ENCODE measurements at places on chromosomes 5 and 9. TPM values are rescaled to one million over a fixed set of nuclear protein-coding genes. Genes with fewer than 3 reads are reported as not detected.

HOMER1 gene
- total RNA-seq: 12.6 TPM

SERF1B gene
- total RNA-seq: 10.4 TPM

PNPLA7 gene
- total RNA-seq: 0.64 TPM

OMD gene
- total RNA-seq: not detected

CDKN2B gene
- 58.3 TPM for total RNA-seq

EXOSC2 gene
- 32.8 TPM for total RNA-seq

PDE6A gene
- not detected for total RNA-seq

PHYHD1 gene
- total RNA-seq: 11.9 TPM

IL3 gene
- total RNA-seq: not detected

HTR1A gene
- total RNA-seq: not detected

SPATA9 gene
- 1.3 TPM for total RNA-seq

PRPF4 gene
- 21.3 TPM for total RNA-seq

C7 gene
- total RNA-seq: under 0.01 TPM

NMUR2 gene
- total RNA-seq: not detected

DNA sequence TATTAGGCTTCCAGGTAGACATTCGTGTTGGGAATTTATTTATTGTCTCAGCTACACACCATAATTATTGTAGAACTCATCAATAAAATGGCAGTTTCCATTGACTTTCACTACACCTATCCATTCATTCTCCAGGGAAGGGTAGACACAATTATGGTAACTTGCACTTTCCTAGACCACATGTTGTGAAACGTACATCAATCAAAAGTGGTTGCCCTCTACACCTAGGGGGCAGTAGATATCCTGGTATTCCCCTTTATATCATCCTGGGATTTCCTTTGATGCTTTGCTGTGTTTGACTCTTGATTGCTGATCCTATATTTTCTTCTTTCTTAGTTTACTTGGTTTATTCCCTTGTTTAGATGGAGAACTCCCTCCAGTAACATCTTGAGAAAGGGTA lies 47.9 kb downstream of the ADGRV1 start:
- DNase-seq: no peak

- DNase-seq: no peak
Measured at GRCh38 chr9:133119103-133119845, 1.8 kb downstream of the RALGDS start.

GRCh38 chr5:136769900-136770684 lies 404.7 kb upstream of the TRPC7 start:
- DNase-seq: peak; percentile 88

DNA sequence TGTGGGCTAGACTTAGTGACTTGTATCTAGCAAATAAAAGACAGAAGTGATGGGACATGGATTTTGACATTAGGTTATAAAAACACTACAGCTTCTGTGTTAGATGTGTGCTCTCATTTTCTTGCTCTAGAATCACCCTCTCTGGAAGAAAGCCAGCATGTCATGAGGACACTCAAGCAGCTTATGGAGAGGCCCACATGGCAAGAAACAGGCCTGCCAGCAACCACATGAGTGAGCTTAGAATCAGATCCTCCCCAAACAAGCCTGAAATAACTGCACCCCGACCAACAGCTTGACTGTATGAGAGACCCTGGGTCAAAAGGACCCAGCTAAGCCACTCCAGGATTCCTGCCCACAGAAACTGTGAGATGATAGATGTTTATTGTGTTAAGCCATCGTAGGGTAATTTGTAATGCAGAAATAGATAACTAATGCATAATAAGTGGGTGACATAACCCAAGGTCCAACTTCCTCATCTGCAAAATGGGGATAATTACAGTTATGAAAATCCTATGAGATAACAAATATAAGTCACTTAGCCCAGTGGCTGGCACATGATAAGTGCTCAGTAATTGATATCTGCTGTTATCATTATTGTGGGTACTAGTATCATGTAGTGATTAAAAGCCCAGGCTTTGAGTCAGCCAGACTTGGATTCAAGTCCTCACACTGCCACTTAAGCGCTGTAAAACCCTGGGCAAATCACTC lies 86.5 kb downstream of the KLHL3 start:
- DNase-seq: peak; percentile 51

GRCh38 chr5:32953694-32954093 lies 242.6 kb downstream of the NPR3 start:
- no peak for DNase-seq

- DNase-seq: no peak
Measured at GRCh38 chr5:143515829-143516228, 112.3 kb upstream of the NR3C1 start.

- no peak for DNase-seq
Measured at GRCh38 chr9:38435521-38435920, 11.3 kb upstream of the IGFBPL1 start.

- DNase-seq: peak; percentile 6
Measured at GRCh38 chr5:14810282-14810681, 61.3 kb downstream of the ANKH start.

DNA sequence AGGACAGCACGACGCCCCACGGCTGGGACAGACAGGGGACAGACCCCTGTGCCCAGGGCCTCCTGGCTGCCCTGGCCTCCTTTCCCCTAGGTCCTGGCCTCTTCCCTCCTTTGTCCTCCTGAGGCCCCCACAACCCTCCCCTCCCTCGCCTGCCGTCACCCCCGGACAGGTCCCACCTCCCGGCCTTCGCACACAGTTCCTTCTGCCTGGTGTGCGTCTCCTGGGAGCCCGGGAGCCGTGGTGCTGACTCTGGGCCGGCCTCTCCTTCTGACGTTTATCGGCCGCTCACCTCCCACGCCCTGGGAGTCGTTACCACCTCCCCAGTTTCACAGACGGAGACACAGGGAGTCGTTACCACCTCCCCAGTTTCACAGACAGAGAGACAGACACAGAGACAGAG lies 25.1 kb upstream of the NOTCH1 start:
- DNase-seq: no peak

DNA sequence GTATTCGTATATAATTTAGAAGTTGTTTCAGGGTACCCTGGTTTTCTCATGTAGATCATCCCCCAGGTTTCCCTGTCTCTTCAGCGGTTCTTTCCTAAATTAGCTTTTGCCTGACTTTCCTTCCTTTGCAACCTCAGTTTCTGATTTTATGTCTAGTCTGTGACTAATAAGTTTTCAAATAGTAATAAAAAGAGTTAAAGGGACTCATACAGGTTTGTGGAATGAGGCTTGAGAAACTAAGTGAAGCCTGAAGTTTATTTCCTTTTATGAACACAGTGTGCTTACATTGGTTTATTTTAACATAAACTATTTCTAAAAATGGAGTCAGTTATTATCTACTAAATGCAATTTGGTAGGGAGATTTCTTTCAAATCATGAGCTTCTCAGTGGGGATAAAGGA lies 96.8 kb downstream of the TRIO start:
- DNase-seq: peak; percentile 44

GRCh38 chr9:91066042-91066415 lies 264.4 kb downstream of the SYK start:
- DNase-seq: no peak

GRCh38 chr5:177189416-177189815 lies 55.8 kb downstream of the NSD1 start:
- peak; percentile 42 for DNase-seq

DNA sequence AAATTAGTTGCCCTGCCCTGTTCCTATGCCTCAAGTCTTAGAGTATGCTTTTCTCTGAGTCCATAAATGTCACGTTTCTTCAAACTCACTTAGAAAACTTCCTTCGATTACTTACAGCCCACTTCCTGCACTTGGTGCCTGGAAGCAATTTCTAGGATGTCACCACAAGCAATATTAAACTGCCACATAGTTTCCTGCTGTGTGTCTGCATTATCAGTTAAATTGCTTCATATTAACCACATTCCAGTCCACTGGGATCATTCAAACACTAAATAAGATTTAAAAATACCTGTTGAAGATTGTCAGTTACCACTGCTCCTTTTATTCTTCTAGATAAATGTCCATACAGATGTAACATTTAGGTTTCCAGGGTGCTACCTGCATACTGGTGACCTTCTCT lies 4.1 kb downstream of the DENND1A start:
- peak; percentile 42 for DNase-seq

GRCh38 chr9:14912859-14913258 lies 2.6 kb upstream of the FREM1 start:
- no peak for DNase-seq

- DNase-seq: peak; percentile 28
Measured at GRCh38 chr5:128111818-128112448, 28.4 kb downstream of the SLC12A2 start.

GRCh38 chr5:41246376-41246775 lies 33.0 kb upstream of the C6 start:
- peak; percentile 56 for DNase-seq

DNA sequence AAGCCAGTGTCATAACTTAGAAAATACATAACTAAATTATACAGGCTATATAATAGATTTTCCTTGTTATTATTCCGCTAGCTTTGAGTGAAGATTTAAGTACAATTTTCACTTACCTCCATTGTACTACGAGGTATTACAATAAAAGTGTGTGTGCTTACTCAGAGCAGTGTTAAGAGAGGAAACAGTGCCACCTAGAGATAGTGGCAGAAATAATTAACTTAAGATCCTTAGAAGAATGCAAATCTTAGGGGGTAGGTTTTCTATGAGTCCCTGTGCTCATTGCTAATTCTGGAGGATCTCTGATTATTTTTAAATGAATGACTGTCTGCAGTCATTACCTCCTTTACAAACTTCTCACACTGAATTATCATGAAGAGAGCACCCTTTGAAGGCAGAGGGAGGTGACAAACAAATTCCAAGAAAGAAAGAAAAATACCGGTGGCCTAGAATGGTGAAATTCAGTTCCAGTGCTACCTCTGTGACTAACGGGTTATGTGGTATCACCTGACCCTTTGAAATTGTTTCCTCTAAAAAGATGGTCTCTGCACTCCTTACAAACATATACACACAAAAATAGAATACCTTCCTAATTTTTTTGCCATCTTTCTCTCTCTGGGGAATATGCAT lies 379.8 kb downstream of the TRIM36 start:
- DNase-seq: peak; percentile 52

- DNase-seq: no peak
Measured at GRCh38 chr9:119841016-119841415, 471.8 kb upstream of the BRINP1 start.

GRCh38 chr5:59553992-59554391 lies 339.5 kb downstream of the PDE4D start:
- DNase-seq: no peak

- DNase-seq: no peak
Measured at GRCh38 chr9:33295571-33295970, 5.3 kb downstream of the NFX1 start.

GRCh38 chr9:107983181-107983603 lies 493.6 kb upstream of the KLF4 start:
- peak; percentile 42 for DNase-seq

GRCh38 chr5:68408345-68408871 lies 192.9 kb downstream of the PIK3R1 start:
- DNase-seq: no peak

- DNase-seq: peak; percentile 53
Measured at GRCh38 chr5:159120446-159120845, 20.7 kb upstream of the EBF1 start.

- no peak for DNase-seq
Measured at GRCh38 chr5:162817364-162817763, 620.0 kb upstream of the CCNG1 start.

- DNase-seq: no peak
Measured at GRCh38 chr9:6068983-6069382, 53.6 kb upstream of the RANBP6 start.

GRCh38 chr9:130990978-130991777 lies 17.8 kb upstream of the LAMC3 start:
- peak; percentile 22 for DNase-seq

- DNase-seq: peak; percentile 55
Measured at GRCh38 chr9:129712634-129713401, 40.0 kb downstream of the PTGES start.

DNA sequence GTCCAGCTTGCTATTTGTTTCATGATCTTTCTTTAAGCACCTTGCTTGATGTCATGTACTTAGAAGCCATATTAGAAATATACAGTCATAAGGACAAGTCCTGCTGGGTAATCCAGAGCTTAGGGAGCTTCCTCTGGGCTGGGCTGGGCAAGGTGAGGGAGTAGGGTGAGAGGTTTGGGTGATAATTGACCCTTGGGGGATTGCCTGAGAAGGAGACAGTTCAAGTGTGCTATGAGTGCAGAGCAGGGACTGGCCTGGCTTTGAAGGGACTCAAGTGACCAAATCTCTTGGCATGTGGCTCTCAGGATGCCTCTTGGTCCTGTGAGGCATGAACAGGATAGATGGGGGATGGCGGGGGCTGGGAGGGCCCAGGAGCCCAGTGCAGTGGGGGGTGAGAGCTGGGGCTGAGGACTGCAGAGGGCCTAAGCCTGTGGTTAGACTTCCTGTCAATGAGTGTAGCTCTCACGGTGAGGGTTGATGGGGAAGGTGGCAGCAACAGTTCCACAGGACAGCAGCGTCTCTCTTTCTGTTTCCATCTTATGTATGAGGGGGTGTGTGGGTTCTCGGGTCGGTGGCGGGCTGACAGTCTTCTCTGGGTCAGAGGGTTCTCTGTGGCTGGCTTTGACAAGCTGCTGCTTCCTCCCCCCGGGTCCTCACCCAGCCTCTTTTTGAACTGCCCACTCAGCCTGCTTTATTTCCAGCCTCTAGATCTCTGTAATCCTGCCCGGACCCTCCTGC lies 53.5 kb downstream of the RGS3 start:
- DNase-seq: no peak

GRCh38 chr9:128684325-128685199 lies 4.5 kb upstream of the SET start:
- DNase-seq: peak; percentile 72

- DNase-seq: no peak
Measured at GRCh38 chr5:86709157-86709881, 91.6 kb downstream of the COX7C start.

- peak; percentile 28 for DNase-seq
Measured at GRCh38 chr5:103258957-103259704, 568 bp downstream of the MACIR start.

GRCh38 chr9:86333651-86334050 lies 20.6 kb downstream of the TUT7 start:
- DNase-seq: peak; percentile 68

- DNase-seq: peak; percentile 97
Measured at GRCh38 chr5:78547731-78548615, 100.6 kb downstream of the LHFPL2 start.

GRCh38 chr9:137168573-137168903 lies 1.3 kb downstream of the LRRC26 start:
- no peak for DNase-seq

DNA sequence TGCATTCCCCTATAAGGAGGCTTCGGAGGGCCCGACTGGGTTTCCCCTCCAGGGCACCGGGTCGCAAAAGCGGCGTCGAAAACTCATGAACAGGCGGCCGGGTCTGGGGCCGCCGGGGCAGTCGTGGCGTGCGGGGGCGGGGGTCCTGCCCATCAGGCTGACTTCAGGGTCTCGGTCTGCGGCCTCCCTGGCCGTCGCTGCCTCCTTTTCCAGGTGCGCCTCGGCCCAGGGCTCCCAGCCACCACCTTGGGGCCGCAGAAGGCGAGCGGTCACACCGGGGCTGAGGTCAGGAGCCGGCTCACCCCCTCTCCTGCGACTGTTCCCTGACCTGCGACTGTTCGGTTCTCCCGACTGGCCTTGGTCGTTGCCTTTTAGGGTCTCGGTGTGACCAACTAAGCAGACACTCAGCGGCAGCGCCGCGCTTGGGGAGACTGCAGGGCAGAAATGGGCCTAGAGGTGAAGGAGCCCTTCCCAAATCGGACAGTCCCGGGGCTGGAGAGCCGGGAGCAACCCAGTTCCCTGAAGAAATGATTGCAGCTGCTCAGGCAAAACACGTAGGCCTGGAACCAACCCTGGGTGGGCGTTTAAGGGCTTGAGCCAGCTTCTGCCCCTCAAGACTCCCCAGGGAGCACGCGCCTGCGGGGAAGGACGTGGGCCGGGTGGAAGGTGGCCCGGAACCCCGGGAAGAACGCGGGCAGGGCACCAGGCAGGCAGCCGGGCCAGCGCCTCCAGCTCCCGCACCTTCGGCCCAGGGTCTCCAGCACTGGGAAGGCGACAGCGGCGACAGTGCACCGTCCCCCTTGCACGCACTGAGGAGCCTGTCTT lies 11.2 kb downstream of the IRX2 start:
- no peak for DNase-seq
